ENCODE measurements at places on chromosomes 13 and 19.

DNA sequence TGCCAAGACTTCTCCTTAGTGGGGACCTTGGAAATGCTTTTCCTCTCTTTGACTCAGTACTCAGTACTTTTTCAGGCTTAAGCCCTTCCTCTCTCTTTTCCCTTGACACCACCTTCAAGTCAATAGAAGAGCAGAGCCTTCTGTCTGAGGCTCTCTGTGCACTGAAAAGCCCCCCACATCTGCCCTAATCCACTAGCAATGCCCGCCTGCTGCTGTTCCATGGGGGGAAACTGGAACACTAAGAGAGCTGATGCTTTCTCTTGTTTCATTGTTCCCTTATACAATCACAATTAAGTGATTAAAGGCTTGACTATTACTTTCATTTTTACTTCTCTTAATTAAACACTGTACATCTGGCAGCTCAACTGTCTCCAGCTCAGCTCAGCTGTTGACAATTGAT is 254.5 kb downstream of the SLITRK6 start:
- DNase-seq: no peak

- no peak for DNase-seq
Measured at GRCh38 chr13:30968846-30969245, 36.4 kb downstream of the TEX26 start.

DNA sequence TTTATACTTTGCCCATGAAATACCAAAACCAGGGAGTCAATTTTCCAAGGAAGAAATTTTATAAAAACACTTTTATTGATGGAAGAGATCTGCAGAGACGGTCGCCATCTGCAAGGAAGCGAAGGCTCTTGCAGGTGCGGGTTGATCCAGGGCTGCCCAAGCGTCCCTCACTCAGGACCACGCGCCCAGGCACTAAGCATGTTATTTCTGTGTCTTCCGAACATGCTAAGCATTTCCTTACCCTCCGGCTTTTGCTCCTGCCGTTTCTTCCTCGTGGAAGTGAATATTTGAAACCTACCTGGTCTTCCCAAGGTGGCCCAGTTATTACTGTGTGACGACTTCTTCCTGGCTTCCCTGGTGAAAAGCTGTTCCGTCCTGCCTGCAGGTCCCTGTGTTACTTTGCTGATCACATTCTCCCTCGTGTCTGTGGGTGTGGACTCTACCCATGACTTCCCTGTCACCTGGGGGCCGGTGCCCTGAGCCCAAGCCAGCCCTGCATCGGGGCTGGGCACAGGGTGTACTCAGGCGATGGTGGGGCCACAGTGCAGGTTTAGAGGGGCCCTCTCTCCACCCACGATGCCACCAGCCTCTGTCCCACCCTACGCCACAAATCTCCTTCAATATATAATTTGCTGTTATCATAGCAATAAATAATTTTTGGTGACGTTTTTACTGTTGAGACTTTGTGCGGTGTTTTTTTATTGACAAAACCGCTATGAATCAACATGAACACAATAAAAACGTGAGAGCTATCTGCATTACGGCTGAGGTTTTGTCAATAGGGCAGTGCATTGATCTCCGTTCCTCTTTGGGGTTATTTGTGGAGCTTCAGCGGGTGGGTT is 119.4 kb downstream of the URI1 start:
- DNase-seq: no peak

DNA sequence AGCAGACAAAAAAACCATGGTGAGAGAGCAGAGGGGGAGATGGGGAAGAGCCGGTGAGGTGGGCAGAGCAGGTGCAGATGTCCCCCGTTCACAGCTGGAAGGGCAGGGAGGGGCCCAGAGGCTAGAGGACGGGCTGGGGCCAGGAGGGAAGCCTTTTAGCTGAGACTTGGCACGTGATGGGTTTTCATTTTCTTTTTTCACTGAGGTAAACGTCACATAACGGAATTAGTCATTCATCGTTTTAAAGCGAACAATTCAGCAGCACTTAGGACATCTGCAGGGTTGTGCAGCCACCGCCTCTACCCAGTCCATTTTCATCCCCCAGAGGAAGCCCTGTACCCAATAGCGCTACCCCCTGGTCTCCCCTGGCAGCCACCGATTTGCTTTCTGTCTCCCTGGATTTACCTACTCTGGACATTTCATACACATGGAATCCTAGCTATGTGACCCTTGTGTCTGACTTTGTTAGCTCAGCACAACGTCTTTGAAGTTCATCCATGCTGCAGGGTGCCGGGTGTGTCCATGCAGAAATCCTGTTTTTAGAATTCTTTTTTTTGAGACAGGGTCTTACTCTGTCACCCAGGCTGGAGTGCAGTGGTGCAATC is 16.0 kb upstream of the EMC10 start:
- peak; percentile 22 for DNase-seq

DNA sequence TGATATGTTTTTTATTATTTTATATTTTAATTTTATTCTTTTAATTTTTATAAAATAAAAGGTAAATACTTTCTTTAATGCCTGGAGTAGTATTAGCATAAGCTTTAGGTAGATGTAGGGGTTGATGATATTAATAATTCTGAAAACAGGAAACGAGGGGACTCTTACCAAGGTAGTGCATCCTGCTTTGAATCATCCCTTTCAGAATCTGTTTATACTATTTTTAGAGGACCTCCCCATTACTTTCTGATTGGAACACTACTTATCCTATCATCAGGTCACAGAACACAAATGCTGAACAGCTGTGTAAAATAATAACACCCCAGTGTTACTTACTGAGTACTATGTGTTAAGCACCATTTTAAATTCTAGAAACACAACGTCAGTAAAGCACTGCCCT is 27.3 kb downstream of the COG6 start:
- DNase-seq: no peak

GRCh38 chr19:3664879-3665642 is 35.2 kb downstream of the PIP5K1C start:
- DNase-seq: no peak

- DNase-seq: no peak
Measured at GRCh38 chr13:106551350-106551749, 15.9 kb upstream of the EFNB2 start.

GRCh38 chr19:7376151-7376852 is 27.6 kb downstream of the ARHGEF18 start:
- DNase-seq: peak; percentile 96

GRCh38 chr19:35533822-35534392 is 651 bp downstream of the GAPDHS start:
- DNase-seq: peak; percentile 67

DNA sequence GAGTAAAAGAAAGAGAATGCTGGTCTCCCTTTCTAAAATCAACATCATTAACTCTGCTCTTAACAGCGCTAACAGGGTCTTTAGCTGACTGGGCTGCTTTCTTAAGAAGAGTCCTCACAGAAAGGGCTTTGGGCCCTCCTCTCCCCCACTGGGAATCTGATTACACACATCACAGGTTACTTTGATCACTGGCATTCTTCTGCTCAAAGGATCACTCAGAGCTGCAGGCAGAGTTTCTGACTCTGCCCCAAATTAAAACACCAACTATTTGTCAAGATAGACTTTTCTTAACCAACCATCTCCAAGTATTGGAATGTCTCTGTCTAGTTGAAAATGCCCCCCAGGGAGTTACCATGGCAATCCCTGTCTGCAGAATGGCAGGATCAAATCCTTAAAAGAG is 31.1 kb upstream of the SIAH3 start:
- peak; percentile 93 for DNase-seq

GRCh38 chr19:6790194-6791128 is 18.0 kb downstream of the VAV1 start:
- no peak for DNase-seq

GRCh38 chr13:49759503-49759902 is 33.0 kb downstream of the KPNA3 start:
- DNase-seq: no peak

DNA sequence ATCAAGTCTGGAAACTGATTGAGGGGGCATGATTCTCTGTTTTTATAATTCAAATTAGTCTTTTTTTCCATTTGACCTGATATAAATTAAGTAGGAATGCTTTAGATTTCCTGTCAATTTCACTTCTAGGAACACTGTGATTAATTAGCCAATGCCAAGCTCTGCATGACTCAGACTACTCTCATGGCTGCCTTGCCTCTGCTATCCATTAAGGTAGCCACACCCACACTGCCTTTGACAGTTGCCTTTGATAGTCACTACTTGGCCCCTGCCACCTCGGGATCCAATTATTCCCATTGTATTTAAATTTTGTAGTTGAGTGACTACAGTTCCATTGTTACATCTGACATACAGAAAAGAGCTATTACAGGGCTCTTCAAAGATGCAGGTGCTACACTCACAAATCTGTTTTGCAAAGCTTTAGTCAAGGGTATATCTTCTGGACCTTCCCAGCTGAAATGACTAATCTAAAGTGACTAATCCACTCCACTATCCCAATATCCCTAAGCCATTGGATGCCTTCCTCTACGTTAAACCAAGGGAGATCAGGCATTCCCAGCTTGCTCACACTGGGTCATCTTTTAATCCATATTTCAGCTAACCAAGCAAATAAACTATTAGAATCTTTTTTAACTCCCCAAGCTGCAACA is 1193.1 kb upstream of the MIR17HG start:
- DNase-seq: no peak

DNA sequence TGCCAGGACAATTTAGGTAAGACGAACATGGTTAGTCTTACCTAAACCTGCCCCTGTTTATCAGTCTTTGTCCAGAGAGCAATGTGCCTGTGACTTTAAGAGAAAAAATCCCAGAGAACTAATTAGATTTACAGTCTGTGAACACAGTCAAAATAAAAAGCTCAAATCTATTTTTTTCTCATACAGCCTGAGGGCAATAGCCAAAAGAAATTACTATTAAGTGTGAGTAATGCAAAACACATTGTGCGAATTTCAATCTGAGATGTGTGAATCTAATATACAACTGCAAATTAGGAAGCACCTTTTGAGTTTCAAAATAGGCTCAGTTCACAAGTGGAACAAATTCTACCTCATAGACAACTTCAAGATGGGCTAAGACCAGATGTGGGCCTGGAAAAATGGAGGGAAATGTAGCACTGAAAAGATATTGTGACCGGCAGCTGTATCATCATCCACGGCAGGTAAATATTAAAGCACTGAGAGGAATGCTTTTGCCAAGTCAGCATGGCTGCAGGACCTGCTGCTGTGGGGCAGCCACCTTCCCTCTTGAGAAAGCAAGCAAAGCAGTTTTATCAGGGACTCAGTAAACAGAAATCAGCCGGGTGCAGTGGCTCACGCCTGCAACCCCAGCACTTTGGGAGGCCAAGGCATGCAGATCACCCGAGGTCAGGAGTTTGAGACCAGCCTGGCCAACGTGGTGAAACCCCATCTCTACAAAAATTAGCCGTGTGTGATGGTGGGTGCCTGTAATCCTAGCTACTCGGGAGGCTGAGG is 114.8 kb downstream of the KATNAL1 start:
- DNase-seq: no peak

GRCh38 chr19:32691291-32691951 is at the start of gene NUDT19:
NUDT19 (plus strand) TSS chr19:32691821; CDS start chr19:32691961, 140 bp downstream.
- DNase-seq: peak; percentile 70

- no peak for DNase-seq
Measured at GRCh38 chr19:6963244-6963852, 57.9 kb downstream of the MBD3L2B start.

DNA sequence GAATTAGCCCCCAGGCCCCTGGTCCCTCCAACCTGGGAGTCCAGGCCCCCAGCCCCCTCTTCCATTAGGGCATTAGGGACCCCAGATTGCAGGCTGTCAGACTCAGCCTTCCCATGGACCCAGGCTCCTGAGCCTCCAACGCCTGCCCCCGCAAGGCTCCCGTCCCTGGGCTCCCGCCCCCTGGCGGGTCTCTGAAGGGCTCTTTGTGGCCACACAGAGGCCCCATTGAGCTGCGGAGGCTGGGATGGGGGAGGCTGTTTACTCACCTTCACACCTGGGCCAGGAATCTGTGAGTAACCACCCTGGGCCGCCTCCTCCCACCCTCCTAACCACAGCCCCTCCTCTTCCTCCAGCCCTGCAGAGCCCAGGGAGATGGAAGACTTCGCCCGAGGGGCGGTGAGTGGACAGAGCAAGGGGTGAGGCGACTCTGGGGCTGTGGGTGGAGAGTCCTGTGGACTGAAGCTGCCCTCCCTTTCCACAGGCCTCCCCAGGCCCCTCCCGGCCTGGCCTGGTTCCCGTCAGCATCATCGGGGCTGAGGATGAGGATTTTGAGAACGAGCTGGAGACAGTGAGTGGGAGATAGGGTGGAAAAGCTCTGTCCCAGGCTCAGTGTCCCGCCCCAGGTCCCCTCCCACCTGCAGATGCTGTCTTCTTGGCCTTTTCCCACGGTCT is 4.9 kb downstream of the ARHGEF1 start:
- DNase-seq: peak; percentile 80
